ENCODE measurements at places on chromosomes 5 and 9. TPM values are rescaled to one million over a fixed set of nuclear protein-coding genes. Genes with fewer than 3 reads are reported as not detected.

The PRSS3 gene
- 0.79 TPM for total RNA-seq

The POLR1E gene
- total RNA-seq, result 17.2 TPM

The INSL4 gene
- not detected for total RNA-seq

The FUT7 gene
- 0.60 TPM for total RNA-seq

The CAMSAP1 gene
- total RNA-seq, result 38.6 TPM

The CAMK2A gene
- 0.28 TPM for total RNA-seq

The SPINK7 gene
- not detected for total RNA-seq

The ADAMTS6 gene
- 6.7 TPM for total RNA-seq

The ROPN1L gene
- 1.7 TPM for total RNA-seq

The ARSB gene
- total RNA-seq, result 16.4 TPM

The ZCCHC7 gene
- total RNA-seq, result 22.3 TPM

The IFNB1 gene
- not detected for total RNA-seq

The FAXDC2 gene
- total RNA-seq, result 14.1 TPM

The TMEM8B gene
- total RNA-seq, result 18.3 TPM

The HARS2 gene
- 27.6 TPM for total RNA-seq

The PDE6A gene
- 0.03 TPM for total RNA-seq

The RNF208 gene
- 7.0 TPM for total RNA-seq

All from kidney (tissue), 22 donors.